Skeletal muscle tissue (tissue), 5 donors: ENCODE measurements at places on chromosomes 2 and 18. TPM values are rescaled to one million over a fixed set of nuclear protein-coding genes. Genes with fewer than 3 reads are reported as not detected.

Gene ZSWIM2
- not detected for total RNA-seq

Gene FEV
- total RNA-seq = not detected

Gene GALNT14
- 2.1 TPM for total RNA-seq

Gene L3MBTL4
- total RNA-seq = 5.2 TPM

Gene MARCHF4
- total RNA-seq = not detected

Gene ACAA2
- total RNA-seq = 77.2 TPM

Gene REG3A
- total RNA-seq = not detected

Gene MSH2
- 24.0 TPM for total RNA-seq

Gene SNORC
- under 0.01 TPM for total RNA-seq

Gene WNT10A
- not detected for total RNA-seq

Gene NMUR1
- total RNA-seq = 0.52 TPM

Gene TMEM247
- total RNA-seq = not detected

Gene KANSL1L
- 88.2 TPM for total RNA-seq

Gene MDH1B
- not detected for total RNA-seq

Gene PTPRN
- not detected for total RNA-seq

Gene VWA3B
- not detected for total RNA-seq

Gene RASGRP3
- 49.1 TPM for total RNA-seq

Gene HOXD1
- 0.52 TPM for total RNA-seq

Gene AQP12B
- not detected for total RNA-seq

Gene DUSP2
- 4.2 TPM for total RNA-seq

Gene HRH4
- total RNA-seq = not detected

Gene GPR35
- 1.0 TPM for total RNA-seq

Gene ZBTB14
- 6.8 TPM for total RNA-seq

Gene GPR75
- total RNA-seq = 1.0 TPM
